ENCODE measurements at places on chromosomes 4 and X.
A peak's percentile ranks its signal among the peaks of the same experiment; 100 is the strongest.

DNA sequence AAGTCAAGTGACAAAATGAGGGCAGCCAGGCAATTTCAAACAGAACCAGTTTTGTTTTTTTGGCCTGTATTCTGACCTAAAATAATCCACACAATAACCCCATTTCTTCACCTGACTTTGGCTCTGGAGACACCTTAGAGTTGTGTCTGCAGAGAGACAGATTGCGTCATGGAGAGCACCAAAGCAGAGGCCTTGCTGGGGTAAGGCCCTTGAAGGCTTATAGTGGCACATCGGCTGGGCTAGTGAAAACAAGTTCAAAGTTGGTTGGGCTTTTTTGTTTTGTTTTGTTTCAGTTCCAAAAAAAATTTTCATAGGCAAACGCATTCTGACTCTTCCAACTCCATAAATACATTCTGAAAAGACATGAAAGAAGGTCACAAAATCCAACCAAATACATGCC, 34.4 kb downstream of the PARM1 start:
- DNase-seq: no peak

DNA sequence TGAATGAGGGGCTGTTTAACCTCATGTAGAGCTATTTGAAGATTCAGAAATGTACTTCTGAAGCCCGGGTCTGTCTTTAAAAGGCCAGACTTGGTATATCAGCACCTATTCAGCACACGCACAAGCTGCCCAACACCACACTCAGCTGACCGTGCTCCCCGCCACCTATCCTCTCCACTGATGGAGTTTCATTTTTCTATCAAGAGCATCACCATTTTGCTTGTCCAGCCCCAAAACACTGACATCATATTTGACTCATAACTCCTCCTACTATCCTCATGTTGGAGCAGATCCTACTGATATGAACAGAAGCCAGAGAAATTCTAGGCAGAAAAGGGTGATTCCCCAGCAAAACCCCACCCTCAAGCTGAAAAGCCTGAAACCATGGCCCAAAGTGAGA, 100.3 kb downstream of the SORBS2 start:
- no peak for DNase-seq

GRCh38 chr4:6605605-6606004, 30.6 kb downstream of the MAN2B2 start:
- no peak for DNase-seq

DNA sequence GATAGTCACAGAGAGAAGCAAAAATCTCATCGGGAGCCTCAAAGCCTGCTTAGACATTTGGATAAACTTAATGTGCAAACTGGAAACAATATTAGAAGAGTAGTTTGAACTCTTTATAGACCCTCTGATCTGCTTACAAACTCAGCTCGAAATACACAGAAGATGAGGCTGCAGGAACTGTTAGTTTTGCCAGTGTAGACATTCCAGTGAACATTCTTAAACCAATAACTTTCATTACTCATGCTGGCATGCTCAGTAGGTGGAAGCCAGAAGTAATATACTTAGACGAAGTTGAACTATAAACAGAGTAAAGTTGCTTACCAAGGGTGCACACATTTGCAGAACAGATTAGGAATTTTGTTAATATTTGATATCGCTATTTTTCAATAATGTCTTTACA, 303.5 kb downstream of the ANKRD50 start:
- no peak for DNase-seq

DNA sequence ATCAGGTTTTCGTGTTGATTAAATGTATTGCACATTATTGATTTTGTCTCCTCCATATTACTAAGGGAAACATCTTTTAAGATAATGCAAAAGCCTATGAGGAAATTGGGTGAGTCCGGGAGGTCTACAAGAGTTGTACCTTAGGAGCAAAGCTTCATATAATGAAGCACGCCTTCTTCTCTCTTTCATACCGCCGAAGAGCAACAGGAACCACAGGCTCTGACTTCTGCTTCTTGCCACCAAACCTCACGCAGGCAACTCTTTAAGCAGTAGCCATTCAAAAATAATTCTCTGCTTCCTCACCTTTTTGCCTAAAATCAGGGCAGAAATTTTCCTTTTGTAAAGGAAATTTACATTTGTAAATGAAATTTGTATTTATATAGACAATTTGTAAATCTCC, 139.6 kb downstream of the SPRY1 start:
- no peak for DNase-seq

GRCh38 chr4:85587952-85588351, 113.0 kb downstream of the ARHGAP24 start:
- DNase-seq: no peak

- DNase-seq: no peak
These were observed 39.7 kb downstream of the RASGEF1B start for GRCh38 chr4:81431971-81432370.

DNA sequence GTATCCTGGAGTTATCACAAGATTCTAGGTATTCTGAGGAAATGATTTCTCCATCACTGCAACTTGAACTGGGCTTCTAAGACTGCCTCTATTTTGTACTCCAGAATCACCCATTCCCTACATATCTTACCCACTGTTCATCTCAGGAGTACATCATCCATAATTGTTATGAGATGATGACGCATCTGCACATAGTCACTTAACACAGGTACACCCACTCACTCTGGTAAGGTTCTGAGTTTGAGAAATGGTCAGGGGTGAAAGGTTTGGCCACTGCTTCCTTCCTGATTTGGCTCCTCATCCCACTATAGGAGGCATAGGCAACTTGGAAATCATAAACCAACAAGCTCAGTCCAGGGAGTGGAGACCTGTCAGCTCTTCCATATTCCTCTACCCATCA, 143.9 kb downstream of the GLRA2 start:
- DNase-seq: peak; percentile 14
